CD4-positive, alpha-beta memory T cell (primary cell): ENCODE measurements at places on chromosomes 1 and 21.

DNA sequence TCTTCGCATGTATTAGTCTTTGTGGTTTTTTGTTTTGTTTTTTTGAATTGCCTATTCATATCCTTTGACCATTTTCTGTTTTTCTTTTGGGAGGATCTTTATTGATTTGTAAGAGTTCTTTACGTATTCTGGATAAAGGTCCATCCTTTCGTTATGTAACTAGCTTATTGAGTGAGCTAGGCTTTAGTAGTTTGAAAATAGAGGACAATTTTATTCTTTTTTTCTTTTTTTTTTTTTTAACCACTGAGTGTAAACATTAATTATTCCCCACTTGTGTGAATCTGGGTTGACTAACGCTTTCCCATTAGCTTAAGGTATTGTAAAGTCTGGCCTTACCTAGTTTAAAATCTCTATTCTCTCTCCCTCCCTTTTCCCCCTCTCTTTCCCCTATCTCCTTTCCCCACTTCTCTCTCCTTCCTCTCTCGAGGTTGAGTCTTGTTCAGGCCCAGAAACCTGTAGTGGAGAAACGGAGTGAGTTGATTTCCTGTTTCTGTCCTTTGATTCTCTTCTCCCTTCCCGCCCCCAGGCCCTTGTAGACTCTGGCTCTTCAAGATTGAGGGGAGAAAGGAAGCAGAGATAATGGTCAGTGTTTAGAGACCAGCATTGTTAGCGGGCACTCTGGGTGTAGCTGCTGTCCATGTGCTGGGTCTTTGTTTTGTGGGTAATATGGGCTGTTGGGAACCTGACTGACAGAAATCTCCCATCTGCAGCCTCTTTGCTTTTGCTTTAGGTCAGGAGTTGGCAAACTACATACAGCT, 1.5 kb downstream of the MORC3 start:
- no peak for DNase-seq

DNA sequence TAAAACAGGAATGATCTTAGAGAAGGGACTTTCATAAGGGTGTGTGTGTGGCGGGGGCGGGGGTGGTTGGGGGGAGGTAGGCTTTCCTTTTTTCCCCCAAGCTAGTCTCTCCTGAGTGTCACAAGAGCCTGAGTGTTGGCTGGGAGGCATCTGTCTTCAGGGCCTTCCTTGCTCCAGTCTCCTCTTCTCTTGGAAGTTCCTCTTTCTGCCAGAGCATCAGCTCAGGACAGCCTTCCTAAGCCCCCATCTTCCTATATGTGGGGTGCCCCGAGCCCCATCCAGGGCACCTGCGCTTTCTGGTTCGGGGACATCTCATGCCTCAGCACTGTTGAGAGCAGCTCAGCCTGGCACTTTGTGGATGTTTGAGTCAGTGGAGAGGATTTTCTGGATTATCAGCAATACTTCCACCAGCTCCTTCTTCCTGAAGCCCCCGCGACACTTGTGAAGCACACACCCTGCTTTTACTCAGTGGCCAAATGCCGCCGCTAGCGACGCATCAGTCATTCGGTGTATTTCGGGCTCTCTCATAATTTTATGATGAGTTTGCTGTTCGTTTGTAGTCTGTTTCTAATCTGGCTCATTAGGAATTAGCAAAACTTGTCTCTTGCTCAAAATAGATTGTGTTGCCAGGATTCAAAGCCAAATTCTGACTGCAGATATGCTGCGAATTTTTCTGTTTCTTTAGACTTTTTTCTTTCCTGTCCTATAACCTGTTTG, 61.7 kb downstream of the GALNT2 start:
- DNase-seq: no peak

- DNase-seq: peak; percentile 44
Measured at GRCh38 chr1:160376525-160377131, 9.8 kb downstream of the NHLH1 start.

DNA sequence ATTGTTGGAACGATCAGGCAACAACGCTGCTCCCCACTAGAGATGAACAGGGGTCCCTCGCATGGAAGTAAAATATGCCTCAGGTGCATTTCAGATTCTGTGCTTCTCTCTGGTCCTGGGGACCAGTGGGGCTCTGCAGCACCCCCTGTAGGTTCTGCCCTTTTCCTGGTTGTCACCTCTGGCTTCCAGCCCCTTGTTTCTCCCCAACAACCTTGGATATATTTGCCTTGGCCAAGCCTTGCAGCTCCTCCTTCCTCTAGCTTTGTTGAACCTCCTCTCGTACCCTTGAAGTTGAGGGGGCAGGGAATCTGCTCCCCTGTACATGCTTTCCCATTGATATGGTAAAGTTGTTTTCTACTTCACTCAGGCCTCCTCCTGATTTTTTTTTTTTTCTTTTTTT, 5.4 kb upstream of the RGSL1 start:
- DNase-seq: no peak

GRCh38 chr1:19220991-19221390, 10.9 kb upstream of the UBR4 start:
- no peak for DNase-seq

- DNase-seq: no peak
Measured at GRCh38 chr1:175136246-175136645, 56.3 kb downstream of the KIAA0040 start.

DNA sequence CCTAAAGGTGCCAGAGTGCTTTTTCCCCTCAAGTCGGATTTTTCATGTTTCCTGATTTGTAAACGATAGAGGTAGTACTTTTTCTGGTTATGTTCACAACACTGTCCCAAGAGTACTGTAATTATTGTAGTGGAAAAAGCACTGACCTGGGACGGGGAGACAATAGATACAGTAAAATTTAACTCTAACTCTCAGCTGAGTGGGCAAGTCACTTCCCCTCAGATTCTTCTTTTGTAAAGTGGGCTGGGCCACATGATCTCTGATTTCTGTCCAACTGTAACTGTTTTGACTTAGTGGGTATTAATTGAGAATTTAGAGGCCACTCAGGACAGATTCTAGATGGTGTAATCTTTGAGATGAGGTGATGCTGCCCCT, 19.1 kb downstream of the MARCKSL1 start:
- DNase-seq: no peak
